ENCODE measurements at places on chromosomes 3 and 15.

DNA sequence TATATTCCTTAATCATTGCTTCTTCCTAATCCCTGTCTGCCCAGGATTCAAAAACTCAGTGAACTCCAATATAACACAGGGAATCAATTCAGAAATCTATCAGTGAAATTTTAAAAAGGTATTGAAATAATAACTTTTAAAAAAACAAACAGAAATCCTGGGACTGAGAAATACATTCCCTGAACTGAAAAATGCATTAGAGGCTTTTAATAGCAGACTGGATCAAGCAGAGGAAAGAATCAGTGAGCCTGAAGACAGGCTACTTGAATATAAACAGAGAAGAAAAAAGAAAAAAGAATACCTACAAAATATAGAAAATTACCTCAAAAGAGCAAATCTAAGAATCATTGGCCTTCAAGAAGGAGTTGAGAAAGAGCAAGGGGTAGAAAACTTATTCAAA, 54.7 kb downstream of the CEP70 start:
- DNase-seq, result no peak

GRCh38 chr3:137121704-137122314, 164.0 kb downstream of the IL20RB start:
- no peak for DNase-seq

DNA sequence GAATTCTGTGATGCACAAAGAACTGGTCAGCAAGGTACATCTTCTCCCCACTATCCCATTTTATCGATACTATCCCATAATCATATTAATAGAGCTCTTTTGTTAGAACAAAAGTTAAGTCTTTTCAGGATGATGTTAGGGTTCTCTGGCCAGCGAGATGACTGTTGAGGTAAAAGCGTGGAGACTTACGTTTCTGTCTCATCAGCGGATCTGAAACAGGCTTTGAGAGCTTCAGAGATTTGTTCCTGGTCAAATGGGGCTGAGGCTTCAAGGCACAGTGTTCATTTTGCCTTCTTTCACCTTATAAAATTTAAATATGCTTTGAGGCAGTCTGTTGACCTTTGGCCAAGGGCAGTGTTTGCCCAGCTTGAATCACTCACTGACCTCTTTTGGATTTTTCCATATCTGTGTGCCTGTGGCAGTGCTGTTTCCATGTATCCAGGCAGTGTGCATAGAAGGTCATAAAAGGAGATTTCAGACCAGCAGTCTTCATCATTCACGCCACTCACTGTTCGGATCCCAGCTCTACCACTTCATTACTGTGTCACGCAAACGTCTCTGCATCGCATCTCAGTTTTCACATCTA, 3.1 kb downstream of the ADAMTSL3 start:
- no peak for DNase-seq

- no peak for DNase-seq
These were observed 141.5 kb downstream of the DUT start for GRCh38 chr15:48472756-48473155.

- DNase-seq, result no peak
These were observed 462.5 kb downstream of the MAGI1 start for GRCh38 chr3:65576228-65576627.

DNA sequence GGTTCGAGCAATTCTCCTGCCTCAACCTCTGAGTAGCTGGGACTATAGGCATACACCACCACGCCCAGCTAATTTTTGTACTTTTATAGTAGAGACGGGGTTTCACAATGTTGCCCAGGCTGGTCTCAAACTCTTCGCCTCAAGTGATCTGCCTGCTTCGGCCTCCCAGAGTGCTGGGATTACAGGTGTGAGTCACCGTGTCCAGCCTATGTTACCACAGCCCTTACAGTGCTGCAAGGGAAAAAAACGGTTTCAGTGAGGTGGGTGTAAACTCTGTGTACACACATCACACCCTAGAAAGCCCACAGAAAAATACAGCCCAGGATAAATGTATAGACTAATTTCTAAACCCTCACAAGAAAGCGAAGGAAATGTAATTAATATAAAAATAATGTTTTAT, 103.5 kb upstream of the AKAP13 start:
- no peak for DNase-seq

DNA sequence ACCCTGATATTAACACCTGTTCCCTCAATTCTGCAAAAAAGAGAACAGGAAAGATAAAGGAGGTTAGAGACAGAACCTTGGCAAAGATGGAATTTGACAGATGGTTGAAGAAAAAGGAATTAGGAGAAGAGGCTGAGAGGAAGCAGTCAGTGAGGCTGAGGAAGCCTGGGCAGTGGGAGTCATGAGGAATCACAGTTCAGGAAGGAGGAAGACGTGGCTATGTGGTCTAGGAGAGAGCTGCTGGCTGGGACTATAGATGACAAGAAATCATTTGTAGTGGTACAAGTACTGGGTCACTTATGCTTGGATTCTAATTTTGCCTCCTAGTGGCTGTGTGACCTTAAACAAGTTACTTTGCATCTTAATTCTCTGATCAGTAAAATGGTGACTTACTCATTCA, 49.0 kb downstream of the LARS2 start:
- no peak for DNase-seq

- no peak for DNase-seq
These were observed 9.9 kb downstream of the C15orf39 start for GRCh38 chr15:75211436-75212199.

- DNase-seq, result no peak
These were observed 339.6 kb upstream of the ROBO2 start for GRCh38 chr3:76700323-76700722.

GRCh38 chr3:143775459-143775858, 72.8 kb downstream of the SLC9A9 start:
- DNase-seq, result peak; percentile 59

DNA sequence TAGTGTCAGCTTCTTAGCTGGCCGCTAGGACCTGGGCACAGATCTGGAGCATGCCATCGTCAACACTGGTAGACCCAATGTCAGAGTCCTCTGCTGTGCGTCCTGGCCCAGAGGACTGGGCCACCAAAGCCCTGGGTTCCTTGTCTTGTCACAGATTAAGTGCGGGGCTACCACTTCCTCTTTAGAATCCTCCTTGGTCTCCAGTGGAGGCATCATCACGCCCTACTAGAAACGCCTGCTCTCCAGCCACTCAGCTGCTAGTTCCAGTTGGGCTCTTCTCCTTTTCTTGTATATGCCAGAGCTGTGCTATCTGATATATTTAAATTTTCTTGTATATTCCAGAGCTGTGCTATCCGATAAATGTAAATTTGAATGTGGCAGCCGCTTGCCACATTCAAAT, 11.2 kb downstream of the PPCDC start:
- DNase-seq, result no peak

DNA sequence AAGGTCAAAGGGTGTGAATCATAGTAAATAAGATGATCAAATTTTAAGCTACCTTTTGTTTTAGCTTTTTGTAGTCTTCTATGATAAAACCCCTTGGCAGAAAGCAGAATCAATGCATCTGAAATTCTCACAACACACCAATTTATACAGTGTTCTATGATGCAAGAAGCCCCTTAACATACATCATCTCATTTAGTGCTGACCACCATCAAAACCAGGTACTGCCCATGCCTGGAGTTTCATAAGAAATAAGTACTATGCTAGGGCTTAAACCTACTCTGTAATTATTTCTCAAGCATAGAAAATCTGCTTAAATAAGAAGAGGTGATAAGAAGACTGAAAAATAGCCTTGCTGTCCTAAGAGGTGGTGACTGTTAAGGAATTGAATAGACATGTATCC, 67.6 kb downstream of the NBEAL2 start:
- no peak for DNase-seq

GRCh38 chr3:27666708-27667107, 55.4 kb downstream of the EOMES start:
- peak; percentile 74 for DNase-seq

DNA sequence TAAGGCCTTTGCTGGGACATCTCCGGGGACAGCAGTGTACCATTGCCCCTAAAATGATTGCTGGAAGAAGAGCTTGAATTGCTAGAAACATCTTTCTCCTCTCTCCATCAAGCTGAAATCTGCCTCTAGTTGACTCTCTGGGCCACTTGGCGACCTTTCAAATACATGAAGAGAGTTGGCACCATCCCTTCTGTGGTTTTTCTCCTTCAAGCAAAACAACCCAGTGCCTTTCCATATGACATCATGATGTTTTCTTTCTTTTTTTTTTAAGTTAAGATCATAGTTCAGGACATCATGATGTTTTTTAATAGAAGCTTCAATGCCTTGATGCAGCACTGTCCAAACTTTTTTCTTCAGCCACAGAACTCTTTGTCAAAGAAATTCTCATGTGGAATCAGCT, 144.0 kb upstream of the PTPRG start:
- no peak for DNase-seq

GRCh38 chr3:173892547-173892946, 495.0 kb downstream of the NLGN1 start:
- DNase-seq, result no peak

GRCh38 chr3:165852191-165852590, 15.0 kb upstream of the BCHE start:
- DNase-seq, result no peak

DNA sequence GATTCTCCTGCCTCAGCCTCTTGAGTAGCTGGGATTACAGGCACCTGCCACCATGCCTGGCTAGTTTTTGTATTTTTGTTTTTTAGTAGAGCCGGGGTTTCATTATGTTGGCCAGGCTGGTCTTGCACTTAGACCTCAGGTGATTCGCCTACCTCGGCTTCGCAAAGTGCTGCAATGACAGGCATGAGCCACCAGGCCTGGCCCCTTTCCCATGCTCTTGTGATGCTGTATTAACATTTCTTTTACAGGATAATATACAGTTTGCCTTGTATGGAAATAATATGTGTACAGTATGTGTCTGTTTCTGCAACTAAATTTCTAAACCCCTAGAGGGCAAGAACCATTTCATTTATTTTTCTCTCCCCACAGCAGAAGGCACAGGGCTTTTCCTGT, 37.8 kb downstream of the SCG5 start:
- no peak for DNase-seq

DNA sequence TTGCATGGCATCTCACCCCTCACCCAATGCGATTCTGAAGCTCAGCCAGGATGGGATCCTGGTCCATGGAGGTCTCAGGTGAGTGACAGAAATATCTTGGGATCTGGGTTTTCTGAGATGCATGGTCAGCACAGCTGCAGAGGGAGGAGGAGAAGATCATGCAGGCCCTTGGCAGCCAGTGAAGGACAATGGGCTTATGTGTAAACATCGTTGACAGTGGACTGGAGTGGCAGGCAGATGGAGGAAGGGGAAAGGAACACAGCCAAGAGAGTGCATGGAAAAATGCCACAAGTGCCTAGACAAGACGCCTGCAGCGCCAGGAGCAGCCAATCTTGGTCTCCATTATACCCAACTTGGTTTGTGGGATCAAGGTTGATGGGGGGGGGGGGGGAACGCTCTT, 347.9 kb downstream of the MCTP2 start:
- DNase-seq, result peak; percentile 3

DNA sequence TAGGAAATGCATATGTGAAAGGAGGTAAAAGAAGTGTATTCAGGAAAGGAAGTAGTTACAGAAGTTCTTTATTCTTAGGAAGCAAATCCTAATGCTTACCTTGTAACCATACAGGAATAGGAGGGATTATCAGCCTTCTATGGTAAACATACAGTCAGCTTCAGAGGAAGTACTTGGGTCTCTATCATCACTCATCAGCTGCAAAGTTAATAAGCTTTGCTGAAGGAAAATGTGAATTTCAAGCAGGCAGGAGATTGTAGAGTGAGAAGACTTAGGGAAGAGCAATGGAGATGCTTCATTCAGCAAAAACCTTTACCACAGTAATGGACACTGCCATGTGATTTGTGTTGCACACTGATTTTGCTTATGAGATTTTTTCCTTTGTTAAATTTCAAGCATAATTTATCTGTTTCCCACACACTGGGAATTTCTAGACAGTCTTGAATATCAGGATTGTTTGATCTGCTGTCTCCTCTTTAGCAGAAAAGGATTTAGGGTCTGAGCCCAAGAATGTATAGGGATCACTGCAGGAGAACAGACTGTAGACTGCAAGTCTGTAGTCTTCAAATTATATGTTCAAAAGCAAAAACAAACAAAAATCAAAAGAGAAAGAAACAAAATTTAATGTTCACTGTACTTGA, 150.8 kb downstream of the ZNF609 start:
- no peak for DNase-seq

DNA sequence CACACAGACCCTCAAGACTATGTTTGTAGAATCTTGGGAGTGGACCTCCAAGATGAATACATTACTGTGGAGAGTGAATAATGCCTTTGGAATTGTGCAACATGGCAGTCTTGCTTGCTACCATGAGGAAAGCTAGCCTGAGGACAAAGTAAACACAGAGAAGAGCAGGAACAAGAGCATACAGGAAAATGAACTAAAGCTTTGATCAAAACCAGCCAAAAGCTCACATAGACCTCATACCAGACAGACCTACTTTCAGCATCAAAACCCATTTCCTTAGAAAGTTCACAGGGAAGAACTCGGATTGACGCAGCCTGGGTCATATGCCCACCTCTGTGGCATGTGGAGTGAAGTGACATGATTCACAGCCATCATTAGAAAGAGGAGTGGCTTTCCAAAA, 3.3 kb upstream of the RAB8B start:
- no peak for DNase-seq

- no peak for DNase-seq
These were observed 22.4 kb downstream of the SQOR start for GRCh38 chr15:45657254-45657653.

DNA sequence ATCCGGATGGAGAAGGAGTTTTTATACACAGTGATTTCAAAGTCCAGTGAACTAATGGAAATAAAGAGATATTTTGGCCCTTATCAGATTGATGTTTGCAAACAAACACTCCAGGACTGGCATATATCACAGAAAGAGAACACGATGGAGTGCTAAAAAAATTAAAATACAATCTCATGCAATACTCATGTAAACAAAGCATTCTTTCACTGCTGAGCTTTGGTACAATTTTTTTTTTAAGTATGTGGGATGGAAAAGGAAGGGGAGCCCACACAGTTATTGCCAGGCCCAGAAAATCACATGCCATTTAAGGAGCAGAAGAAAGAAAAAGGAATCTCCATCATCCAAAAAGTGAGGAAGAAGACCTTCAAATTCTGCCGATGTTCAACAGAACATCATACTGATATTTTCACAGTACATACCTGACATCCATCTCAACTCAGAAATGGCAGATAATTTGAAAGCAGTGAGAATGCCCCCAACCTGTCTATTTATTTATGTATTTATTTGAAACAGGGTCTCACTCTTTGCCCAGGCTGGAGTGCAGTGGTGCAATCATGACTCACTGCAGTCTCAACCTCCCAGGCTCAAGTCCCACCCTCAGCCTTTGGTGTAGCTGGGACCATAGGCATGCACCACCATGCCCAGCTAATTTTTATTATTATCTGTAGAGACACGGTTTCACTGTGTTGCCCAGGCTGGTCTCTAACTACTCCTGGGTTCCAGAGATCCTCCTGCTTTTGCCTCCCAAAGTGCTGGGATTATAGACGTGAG, 107.5 kb upstream of the SLC2A2 start:
- DNase-seq, result no peak

DNA sequence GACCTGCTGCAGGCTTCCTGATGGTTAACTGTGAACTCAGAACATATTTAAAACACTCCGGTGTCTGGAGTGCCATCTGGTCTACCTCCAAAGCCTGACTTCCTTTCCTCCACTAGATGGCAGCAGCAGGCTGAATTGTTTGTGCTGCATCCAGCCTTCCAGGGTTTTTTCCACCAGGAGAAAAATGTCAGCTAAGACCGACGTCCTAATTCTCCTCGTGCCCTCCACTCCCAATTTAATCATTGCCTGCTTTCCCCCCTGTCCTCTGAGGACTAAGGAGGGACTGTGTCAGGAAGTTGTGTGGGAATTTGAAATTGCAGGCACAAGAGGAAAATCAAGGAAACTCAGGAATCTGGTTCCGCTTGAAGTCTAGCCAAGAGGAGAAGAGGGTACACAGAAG, 165.2 kb upstream of the UMPS start:
- DNase-seq, result peak; percentile 81

GRCh38 chr15:48131324-48131723, 10.5 kb downstream of the SLC24A5 start:
- DNase-seq, result no peak

Data from midbrain (tissue), 1 donor.